ENCODE measurements at places on chromosomes 2 and 18.

DNA sequence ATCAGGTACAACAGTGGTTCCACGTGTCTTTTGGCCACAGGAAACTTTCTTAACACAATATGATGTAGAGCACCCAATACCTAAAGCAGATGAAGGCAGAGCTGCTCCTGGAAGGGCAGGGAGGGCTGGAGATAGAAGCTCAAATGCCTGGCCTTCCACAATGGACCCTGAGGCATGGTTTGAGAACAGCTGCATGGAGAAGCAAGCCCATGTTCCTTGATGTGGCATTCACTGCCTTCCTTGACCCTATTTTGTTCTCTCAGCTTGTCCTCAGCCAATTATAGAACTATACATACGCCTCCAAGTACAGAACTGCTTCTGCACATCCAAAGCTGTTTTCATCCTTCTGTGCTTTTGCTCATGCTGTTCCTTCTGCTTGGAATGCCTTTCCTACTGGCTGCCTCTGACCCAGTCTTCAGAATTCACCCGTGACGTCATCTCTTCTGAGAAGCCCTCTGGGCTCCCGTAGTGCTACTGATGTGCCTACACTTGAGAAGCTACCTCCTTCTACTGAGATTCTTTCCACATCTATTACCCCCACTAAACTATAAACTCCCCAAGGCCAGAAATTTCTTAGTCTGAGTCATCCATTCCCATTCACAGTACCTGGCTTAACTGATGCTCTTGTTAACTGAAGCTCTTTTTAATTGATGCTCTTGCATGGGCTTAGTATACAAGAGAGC, 69.9 kb downstream of the CHRNA1 start:
- DNase-seq, result no peak

GRCh38 chr18:46073474-46074331, 1.6 kb upstream of the PSTPIP2 start:
- no peak for DNase-seq

- no peak for DNase-seq
Measured at GRCh38 chr2:158994920-158995676, 26.7 kb downstream of the TANC1 start.

- DNase-seq, result no peak
Measured at GRCh38 chr18:6764382-6764781, 34.9 kb downstream of the ARHGAP28 start.
